Uterus (tissue), 4 donors: ENCODE measurements at places on chromosomes 3 and 15. TPM values are rescaled to one million over a fixed set of nuclear protein-coding genes. Genes with fewer than 3 reads are reported as not detected.

CHRNA5 gene
- 4.2 TPM for total RNA-seq

- no peak for DNase-seq
Measured at GRCh38 chr3:188200481-188200880, 46.5 kb downstream of the LPP start.

DNA sequence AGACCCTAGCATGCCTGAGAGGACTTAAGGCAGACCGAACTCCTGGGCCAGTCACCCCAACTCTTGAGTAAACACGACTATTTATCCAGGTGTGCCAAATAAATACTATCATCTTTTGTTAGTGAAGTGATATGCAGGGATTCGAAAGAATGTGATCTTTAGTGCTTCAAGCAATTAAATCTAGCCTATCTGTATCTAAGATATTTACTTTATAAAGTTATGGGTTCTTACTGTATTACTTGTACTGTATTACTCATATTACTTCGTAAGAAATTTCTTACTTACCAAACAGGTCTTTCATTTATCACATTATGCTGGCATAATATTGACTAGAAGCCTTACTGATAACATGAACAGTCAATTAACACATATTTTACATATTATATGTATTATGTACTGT lies 211.6 kb upstream of the NECTIN3 start:
- DNase-seq: no peak

- no peak for DNase-seq
Measured at GRCh38 chr3:175149675-175150074, 290.5 kb downstream of the NAALADL2 start.

GRCh38 chr3:138890555-138891187 lies 55.9 kb upstream of the PIK3CB start:
- DNase-seq: no peak

GRCh38 chr3:78887029-78887428 lies 880.8 kb downstream of the ROBO1 start:
- DNase-seq: no peak
